Cardiac septum (tissue), 1 donor: ENCODE measurements at places on chromosomes 6 and 20. TPM values are rescaled to one million over a fixed set of nuclear protein-coding genes. Genes with fewer than 3 reads are reported as not detected.

The ATP6V1G2 gene
- 2.6 TPM for total RNA-seq

The HRH3 gene
- not detected for total RNA-seq

The RIPPLY2 gene
- total RNA-seq, result not detected

The MGME1 gene
- 9.5 TPM for total RNA-seq

The PKIG gene
- 274 TPM for total RNA-seq

The OOEP gene
- total RNA-seq, result not detected

The XKR7 gene
- not detected for total RNA-seq

The ADGRF1 gene
- total RNA-seq, result not detected

The NMBR gene
- total RNA-seq, result not detected

The PPP1R3D gene
- total RNA-seq, result 7.2 TPM

The LGSN gene
- total RNA-seq, result not detected

The RFX6 gene
- total RNA-seq, result not detected

The BCAS4 gene
- total RNA-seq, result 3.0 TPM
